ENCODE measurements at places on chromosomes 12 and 14. TPM values are rescaled to one million over a fixed set of nuclear protein-coding genes. Genes with fewer than 3 reads are reported as not detected.

The FGD6 gene
- 0.08 TPM for polyA plus RNA-seq

The FAM90A1 gene
- polyA plus RNA-seq: 0.11 TPM

The GPRC5A gene
- polyA plus RNA-seq: not detected

The MORN3 gene
- polyA plus RNA-seq: 7.3 TPM

The SETD3 gene
- polyA plus RNA-seq: 26.5 TPM

The KRT2 gene
- polyA plus RNA-seq: 0.25 TPM

The SLC17A8 gene
- not detected for polyA plus RNA-seq

The SLC2A3 gene
- 96.9 TPM for polyA plus RNA-seq

The CCDC85C gene
- 0.69 TPM for polyA plus RNA-seq

The NOVA1 gene
- polyA plus RNA-seq: not detected

The ERG28 gene
- 23.9 TPM for polyA plus RNA-seq

The MCRS1 gene
- polyA plus RNA-seq: 81.0 TPM

The PLA2G1B gene
- not detected for polyA plus RNA-seq

The TAS2R10 gene
- not detected for polyA plus RNA-seq

The HOXC4 gene
- not detected for polyA plus RNA-seq

The NOS1 gene
- polyA plus RNA-seq: not detected

The RPL36AL gene
- 632 TPM for polyA plus RNA-seq

The DGKA gene
- polyA plus RNA-seq: 236 TPM

The FAM186B gene
- not detected for polyA plus RNA-seq
